ENCODE measurements at places on chromosomes 12 and 14. TPM values are rescaled to one million over a fixed set of nuclear protein-coding genes. Genes with fewer than 3 reads are reported as not detected.
A peak's percentile ranks its signal among the peaks of the same experiment; 100 is the strongest.

DNA sequence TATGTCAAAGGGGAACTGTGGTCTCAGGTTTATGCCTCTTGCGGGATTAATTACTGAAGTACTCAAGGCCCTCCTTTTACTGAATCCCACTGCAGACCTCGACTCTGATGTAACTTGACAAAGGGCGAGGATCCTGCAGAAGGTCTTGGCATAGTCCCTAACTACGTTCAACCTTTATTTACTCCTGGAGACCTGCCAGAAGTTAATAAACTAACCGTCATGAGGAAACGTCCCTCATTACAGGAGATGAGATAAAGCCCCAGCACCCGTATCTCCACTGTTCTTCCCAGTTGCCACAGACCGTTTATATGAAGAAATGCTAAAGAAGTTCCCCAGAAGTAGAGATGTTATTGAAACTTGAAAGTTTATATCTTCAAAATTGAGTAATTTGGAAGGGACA, 190.9 kb downstream of the ETV6 start:
- peak; percentile 28 for DNase-seq

The LRFN5 gene
- total RNA-seq, result 2.8 TPM

GRCh38 chr12:102800565-102800964, 116.5 kb downstream of the PAH start:
- no peak for DNase-seq

DNA sequence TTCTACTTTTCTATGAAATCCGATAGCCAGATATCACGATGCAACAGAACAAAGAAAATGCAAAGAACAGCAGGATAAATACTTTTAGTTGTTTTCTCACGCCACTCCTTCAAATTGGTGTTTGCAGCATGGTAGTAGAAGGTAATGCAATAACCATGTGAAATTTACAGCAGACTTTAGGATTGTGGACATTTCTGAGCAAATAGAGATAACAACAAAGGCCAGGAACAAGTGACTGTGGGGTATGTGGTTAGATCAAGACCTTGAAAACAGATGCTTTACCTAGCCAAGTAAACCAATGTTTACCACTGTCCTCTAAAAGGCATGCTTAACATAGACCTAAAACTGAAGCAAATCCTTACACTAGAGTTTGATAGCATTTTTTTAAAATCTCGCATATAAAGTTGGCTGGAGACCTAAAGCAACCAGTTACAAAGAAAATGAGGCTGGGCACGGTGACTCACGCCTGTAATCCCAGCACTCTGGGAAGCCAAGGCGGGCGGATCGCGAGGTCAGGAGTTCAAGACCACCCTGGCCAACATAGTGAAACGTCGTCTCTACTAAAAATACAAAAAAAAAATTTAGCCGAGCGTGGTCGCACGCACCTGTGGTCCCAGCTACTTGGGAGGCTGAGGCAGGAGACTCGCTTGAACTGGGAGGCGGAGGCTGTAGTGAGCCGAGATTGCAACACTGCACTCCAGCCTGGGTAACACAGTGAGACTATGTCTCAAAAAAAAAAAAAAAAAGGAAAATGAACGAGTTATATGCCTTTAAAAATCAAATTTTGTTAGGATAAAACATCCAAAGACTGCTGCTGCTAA, 123.2 kb upstream of the FOXN3 start:
- DNase-seq, result no peak

DNA sequence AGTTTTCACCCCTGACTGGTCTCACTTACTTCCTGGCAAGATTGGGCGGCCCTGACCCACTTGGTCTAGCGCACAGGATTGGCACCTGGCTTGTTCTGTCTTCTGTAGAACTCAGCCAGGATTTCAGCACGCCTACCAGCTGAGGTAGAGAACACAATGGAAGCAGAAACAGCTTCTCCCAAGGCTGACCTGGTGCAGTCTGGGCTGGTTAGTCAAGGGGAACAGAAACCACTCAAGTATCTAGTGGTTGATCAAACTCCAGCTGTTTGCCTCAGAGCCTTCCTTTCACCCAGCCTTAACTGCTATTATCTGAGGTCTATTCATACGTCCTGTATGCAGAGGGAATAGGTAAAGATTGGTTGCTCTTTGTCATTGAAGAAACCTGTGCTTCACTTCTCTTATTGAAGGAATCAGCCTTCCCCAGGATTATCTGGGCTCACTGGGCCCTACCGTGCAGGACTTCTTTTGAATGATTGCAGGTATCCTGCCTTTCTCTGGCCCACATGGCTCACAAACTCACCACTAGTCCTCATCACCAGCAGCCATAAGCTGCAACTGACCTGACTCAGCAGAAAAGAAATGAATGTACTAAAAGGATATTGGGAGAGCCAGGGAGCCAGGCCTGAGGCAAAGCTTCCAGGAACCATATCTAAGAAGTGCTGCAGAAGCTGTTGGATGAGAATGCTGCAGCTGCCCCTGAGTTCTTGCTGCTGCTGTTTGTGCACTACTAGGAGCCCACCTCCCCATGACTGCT, 2.5 kb upstream of the PLEKHD1 start:
- no peak for DNase-seq

DNA sequence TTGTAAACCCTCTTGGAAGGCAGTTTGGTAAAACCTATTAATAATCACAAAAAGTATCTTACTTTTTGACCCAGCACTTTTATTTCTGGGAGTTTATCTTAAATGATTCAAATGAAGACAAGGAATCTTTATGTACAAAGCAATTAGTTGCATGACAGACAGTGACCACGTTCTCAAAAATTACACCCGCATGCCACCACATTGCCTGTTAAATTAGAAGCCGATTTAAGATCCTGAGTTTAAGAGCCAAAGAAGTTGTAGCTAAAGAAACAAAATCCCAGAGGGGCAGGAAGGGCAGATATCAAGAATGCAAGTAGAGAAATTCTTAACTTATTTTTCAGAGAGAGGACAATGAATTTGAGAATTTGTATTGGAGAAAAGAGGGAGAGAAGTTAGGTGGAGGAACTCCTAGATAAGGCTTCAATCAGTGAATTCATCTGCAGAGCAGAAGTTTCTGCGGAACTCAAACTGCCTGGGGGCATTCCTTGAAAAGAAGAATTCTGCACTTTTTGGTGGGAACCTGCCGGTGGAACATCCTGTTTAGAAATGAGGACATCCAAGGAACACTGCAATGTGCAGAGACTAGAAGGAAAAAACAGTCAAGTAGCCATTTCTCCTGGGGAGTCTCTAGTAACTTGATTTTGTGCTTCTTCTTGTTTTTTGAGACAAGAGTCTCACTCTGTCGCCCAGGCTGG, 1.1 kb upstream of the RIOX1 start:
- no peak for DNase-seq

GRCh38 chr12:98399532-98399931, 115.9 kb upstream of the TMPO start:
- peak; percentile 27 for DNase-seq

DNA sequence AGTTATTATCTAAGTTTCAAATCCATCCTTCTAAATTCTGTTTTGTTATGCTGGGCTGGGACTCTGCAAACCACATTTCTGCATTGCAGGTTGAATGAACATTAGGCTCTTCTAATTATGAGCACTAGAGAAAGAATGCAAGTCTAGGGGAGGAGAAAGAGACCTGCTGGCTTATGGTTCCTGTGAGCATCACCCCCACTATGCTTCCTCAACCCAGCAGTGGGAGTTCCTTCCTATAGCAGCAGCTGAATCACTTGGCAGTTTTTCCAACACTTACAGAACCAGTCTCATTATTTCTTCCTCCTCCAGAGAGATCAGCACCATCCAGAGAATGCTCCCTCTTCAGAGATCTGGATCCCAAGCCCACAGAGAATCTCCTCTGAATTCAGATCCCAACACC, 297.7 kb upstream of the CLEC14A start:
- no peak for DNase-seq

GRCh38 chr12:13044002-13044905, at the start of gene FAM234B:
FAM234B (plus strand) TSS chr12:13044381; CDS start chr12:13044404, 23 bp downstream.
- peak; percentile 72 for DNase-seq

DNA sequence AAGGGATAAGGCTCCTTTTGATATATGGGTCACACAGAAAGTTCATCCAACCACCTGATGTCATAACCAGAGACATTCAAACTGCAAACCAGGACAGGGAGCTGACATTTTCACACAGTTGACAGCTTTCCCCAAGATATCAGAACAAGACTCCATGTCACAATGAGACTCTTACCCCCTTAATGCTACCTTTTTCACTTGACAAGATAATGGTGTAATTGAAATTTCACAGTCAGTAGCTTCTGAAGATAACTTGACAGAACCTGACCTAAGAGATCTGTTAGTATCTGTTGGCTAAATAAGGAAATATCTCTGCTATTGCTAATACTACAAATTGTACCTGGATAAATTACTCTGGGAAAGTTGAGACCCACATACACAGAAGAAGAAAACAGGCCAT, 187.3 kb downstream of the C12orf50 start:
- DNase-seq, result no peak

The C14orf119 gene
- 46.1 TPM for total RNA-seq

The MYH6 gene
- not detected for total RNA-seq

The RAD9B gene
- 0.35 TPM for total RNA-seq

DNA sequence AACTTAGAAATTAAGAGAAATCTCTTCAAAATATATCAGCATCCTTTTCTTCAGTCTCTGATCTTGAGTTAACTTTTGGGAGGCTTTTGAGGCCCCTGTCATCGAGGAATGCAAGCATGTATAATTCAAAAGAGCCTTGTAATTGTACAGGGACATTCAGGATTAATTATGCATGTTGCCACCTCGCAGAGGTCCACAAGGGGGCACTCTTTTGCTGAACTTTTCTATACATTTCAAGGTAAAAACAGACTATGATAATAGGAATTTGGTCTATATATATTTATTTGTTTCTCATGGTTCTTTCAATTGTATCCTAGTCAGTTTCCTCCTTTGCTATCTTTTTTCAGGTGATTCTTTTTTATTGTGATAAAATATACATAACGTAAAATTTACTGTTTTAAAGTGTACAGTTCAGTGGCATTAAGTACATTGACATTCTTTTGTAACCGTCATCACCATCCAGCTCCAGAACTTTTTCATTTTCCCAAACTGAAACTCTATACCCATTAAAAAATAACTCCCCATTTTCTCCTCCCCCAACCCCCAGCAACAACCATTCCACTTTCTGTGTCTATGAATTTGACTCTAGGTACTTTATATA, 47.0 kb upstream of the SLC2A13 start:
- peak; percentile 63 for DNase-seq

The SLC35F4 gene
- total RNA-seq, result not detected

The CD163L1 gene
- total RNA-seq, result 3.9 TPM

GRCh38 chr14:30822080-30822571, 52.2 kb upstream of the COCH start:
- DNase-seq, result no peak

- peak; percentile 82 for DNase-seq
Observed at GRCh38 chr12:55681142-55682077, 26.3 kb downstream of the ITGA7 start.

- no peak for DNase-seq
Observed at GRCh38 chr14:52153939-52154338, 85.1 kb upstream of the NID2 start.

- no peak for DNase-seq
Observed at GRCh38 chr12:2627076-2627834, 167.5 kb upstream of the FKBP4 start.

All from mucosa of gallbladder (tissue), 1 donor.